ENCODE measurements at places on chromosomes 6 and 20.

GRCh38 chr20:59177266-59178250, 13.9 kb downstream of the ZNF831 start:
- DNase-seq: no peak

GRCh38 chr20:3704087-3704486, 8.3 kb downstream of the SIGLEC1 start:
- no peak for DNase-seq

- DNase-seq: no peak
Observed at GRCh38 chr6:65170273-65170672, 536.8 kb downstream of the EYS start.

- peak; percentile 46 for DNase-seq
Observed at GRCh38 chr6:129500958-129501739, 208.8 kb downstream of the ARHGAP18 start.

- no peak for DNase-seq
Observed at GRCh38 chr20:58645412-58645968, 5.6 kb upstream of the STX16 start.

DNA sequence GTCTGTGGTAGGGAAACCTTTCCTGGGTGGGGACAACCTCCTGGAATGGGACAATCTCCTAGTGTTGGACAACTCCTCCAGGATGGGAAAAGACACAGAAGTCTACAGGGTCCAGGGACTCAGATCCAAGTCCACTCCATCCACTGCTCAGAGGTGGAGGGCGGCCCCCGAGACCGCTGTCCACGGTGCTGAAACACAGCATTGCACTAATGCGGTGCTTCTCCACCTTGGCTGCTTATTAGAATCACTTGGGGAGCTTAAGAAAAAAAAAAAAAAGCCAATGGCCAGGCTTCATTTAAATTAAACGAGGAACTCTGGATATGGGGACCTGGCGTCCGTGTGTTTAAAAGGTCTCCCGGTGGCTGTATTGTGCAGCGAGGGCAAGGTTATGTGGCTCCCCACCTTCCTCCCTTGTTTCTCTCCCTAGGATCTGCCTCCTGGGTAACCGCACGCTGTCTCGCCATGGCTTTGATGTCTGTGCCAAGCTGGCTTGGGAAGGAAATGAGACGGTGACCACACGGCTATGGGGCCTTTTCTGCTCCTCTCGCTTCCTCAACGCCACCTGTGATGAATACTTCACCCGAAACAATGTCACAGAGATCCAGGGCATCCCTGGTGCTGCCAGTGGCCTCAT, 12.0 kb downstream of the SLC12A5 start:
- no peak for DNase-seq

DNA sequence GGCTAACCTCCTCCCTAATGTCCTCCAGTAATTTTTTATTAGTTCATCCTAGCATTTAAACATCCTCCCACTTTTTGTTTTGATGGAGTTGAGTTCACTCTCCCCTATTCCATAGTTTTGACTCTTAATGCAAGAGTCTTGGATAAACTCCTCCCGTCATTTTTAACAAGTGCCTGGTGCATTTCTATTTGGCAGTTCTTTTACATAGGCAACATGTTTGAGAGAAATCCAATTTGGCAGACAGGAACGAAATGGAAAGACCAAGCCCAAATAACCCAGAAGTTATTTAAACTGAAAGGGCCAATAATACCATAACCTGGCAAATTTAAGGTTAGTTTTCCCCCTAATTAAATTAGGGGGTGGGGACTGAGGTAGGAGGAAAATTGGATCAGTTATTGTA, 291.5 kb upstream of the MANEA start:
- no peak for DNase-seq

GRCh38 chr6:56841751-56842150, 113.2 kb upstream of the BEND6 start:
- DNase-seq: no peak

- no peak for DNase-seq
Observed at GRCh38 chr6:96468681-96469224, 52.9 kb upstream of the UFL1 start.

GRCh38 chr6:43904311-43905123, 134.5 kb downstream of the VEGFA start:
- DNase-seq: no peak

GRCh38 chr20:40286975-40287531, 402.0 kb downstream of the MAFB start:
- peak; percentile 32 for DNase-seq
